Astrocyte (in vitro differentiated cells and primary cell): ENCODE measurements at places on chromosomes 7 and 10. TPM values are rescaled to one million over a fixed set of nuclear protein-coding genes. Genes with fewer than 3 reads are reported as not detected.

DNA sequence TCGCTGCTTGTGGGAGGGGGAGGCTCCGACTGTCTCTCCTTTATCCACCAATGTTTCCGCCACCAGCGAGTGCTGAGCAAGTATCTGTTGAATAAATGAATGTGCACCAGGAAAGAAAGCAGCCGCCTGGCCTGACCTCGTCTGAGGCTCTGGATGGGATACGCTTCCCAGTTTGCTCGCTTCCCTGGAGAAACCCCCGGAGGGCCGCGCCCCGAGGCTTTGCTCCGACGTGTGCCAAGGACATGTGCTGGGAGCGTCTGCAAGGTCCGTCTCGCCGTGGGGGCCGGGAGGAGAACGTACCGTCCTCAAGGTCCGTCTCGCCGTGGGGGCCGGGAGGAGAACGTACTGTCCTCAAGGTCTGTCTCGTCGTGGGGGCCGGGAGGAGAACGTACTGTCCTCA, 536.4 kb downstream of the DNAJB6 start:
- no peak for DNase-seq

- no peak for DNase-seq
Observed at GRCh38 chr10:126127481-126128029, 231.2 kb downstream of the FANK1 start.

The TMEM225B gene
- total RNA-seq = 0.23 and 0.43 TPM in 2 replicates

DNA sequence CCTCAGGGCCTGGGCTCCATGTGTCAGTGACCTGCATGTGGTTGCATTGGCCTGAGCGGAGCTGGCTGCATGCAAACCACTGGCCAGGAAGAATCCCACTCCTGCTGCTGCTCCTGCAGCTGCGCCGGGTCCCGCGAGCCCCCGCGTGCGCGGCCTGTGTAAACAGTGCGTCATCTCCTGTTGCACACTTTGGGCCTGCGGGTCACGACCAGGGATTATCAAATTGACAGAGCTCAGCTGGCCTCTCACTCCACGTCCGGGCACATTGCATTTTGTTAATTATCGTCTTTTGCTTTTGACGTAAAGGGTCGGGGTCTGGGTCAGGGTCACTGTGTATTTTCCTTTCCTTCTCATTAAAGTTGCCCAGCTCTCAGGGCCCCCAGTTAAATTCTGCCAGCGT, 132.6 kb downstream of the RGS10 start:
- no peak for DNase-seq

DNA sequence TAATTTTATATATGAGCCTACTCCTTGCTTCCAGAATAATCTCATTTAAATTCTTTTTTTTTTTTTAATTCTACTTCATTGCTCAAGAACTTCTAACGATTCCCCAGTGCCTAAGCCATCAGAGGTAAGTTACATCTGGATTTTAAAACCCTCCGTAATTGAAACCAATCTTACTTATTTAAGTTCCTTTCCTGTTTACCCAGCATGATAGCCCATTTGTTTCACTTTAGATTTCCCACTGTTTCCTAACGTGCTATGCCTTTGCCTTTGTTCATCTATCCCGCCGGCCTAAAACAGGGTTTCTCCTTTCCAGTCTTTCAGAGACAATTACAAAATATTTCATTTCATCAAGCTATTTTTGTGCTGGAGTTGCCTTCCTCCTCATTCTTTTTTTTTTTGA, 75.8 kb upstream of the ETV1 start:
- DNase-seq = no peak

GRCh38 chr10:71685554-71686232, 33.9 kb downstream of the C10orf105 start:
- no peak for DNase-seq
